ENCODE measurements at places on chromosomes 6 and 20.
A peak's percentile ranks its signal among the peaks of the same experiment; 100 is the strongest.

- H3K27ac ChIP-seq: no peak overlapping the region
- peaks cover 22% of the 10 kb centered on the region for H3K27me3 ChIP-seq
- H3K36me3 ChIP-seq: peaks cover 10% of the 10 kb centered on the region
- no peak for DNase-seq
- no peak overlapping the region for H3K4me3 ChIP-seq
These were observed 28.4 kb downstream of the HLA-C start for GRCh38 chr6:31243508-31243907.

DNA sequence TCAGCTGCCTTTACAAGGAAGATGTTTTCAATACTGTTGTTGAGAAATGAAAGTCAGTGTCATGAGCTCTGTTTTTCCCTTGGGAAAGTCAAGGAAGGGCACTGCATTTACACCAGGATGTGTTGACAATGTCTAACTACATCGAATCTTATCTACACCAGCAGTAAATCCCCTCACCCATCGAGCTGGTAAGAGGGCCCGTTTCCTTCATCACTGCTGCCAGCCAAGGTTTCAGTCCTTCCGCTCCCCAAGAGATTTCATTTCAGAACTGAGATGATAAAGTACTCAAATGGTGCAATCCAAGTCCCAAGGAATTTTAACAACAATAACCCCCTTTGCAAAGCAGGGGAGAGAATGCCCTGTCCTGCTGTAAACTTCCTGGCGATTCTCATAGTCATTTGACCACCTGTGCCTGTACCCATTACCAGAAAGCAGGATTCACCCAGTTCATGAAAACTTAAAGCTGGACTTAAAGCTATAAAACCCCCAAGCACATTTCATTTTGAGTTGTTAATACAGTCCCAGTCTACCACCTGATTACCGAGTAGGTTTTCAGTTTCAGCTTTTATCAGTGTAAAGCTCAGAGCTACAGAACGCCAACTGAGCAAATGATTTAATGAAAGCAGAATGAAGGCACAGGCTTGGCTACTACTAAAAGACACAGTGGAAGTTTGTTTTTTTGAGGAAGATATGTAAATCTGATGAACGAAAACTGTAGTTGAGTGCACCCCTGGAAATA is 122.5 kb upstream of the TAB2 start:
- no peaks in the 10 kb centered on the region for H3K27me3 ChIP-seq
- DNase-seq: no peak
- H3K4me3 ChIP-seq: no peak overlapping the region
- peaks cover 54% of the 10 kb centered on the region for H3K36me3 ChIP-seq
- H3K27ac ChIP-seq: no peak overlapping the region
- peaks cover 21% of the 10 kb centered on the region for H3K4me1 ChIP-seq

DNA sequence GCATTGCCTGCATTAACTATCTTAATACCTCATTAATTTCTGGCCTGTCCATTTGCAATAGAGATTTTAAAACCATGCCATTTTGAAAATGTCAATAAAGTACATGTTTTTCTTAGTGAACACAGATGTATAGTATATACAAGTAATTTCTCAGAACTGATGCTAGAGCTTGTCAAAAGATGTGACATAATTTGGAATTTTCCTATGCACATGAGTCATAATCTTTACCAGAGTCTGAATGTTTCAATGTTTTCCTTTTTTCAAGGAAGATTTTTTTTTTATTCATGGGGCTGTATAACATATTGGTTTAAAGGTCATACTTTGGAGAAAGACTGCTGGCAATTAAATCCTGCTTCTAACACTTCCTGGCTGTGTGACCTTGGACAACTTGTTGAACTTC is 1347.5 kb upstream of the ADGRB3 start:
- DNase-seq: no peak
- H3K27me3 ChIP-seq: no peaks in the 10 kb centered on the region
- H3K4me1 ChIP-seq: no peaks in the 10 kb centered on the region
- no peak overlapping the region for H3K27ac ChIP-seq

DNA sequence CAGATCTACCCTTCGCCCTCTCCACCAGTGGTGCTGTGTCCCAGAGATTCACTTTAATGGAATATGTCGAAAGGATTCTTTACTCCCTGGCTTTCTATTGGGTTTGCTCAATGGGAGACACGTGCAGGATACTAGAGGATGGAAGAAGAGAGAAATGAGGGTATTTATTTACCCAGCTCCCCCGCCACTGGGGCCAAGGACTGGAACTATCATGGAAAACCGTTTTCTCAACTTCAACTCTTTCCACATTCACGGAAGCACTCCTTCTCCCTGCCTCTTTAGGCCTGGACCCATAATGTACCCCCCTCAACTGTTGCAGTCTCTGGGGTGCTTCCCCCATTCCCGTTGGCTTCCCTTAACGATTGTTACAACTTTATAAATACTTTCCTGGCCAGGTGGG is 26.6 kb upstream of the RALY start:
- no peaks in the 10 kb centered on the region for H3K36me3 ChIP-seq
- H3K27me3 ChIP-seq: peaks cover 9% of the 10 kb centered on the region
- H3K4me1 ChIP-seq: no peaks in the 10 kb centered on the region
- no peak overlapping the region for H3K27ac ChIP-seq

- H3K27ac ChIP-seq: no peak overlapping the region
- H3K4me3 ChIP-seq: no peak overlapping the region
- peaks cover 59% of the 10 kb centered on the region for H3K4me1 ChIP-seq
- peaks cover 5% of the 10 kb centered on the region for H3K27me3 ChIP-seq
- DNase-seq: no peak
- H3K36me3 ChIP-seq: peaks cover 92% of the 10 kb centered on the region
These were observed 56.8 kb downstream of the SNX9 start for GRCh38 chr6:157879873-157880254.

GRCh38 chr20:33724439-33725094 is 4.5 kb upstream of the PXMP4 start:
- H3K4me1 ChIP-seq: peaks cover 3% of the 10 kb centered on the region
- H3K4me3 ChIP-seq: no peak overlapping the region
- H3K36me3 ChIP-seq: no peaks in the 10 kb centered on the region
- no peak overlapping the region for H3K27ac ChIP-seq

- no peaks in the 10 kb centered on the region for H3K4me1 ChIP-seq
- DNase-seq: no peak
- H3K4me3 ChIP-seq: no peak overlapping the region
- no peaks in the 10 kb centered on the region for H3K36me3 ChIP-seq
- H3K27me3 ChIP-seq: no peaks in the 10 kb centered on the region
- no peak overlapping the region for H3K27ac ChIP-seq
These were observed 13.9 kb upstream of the ADGRF5 start for GRCh38 chr6:46935687-46936086.

DNA sequence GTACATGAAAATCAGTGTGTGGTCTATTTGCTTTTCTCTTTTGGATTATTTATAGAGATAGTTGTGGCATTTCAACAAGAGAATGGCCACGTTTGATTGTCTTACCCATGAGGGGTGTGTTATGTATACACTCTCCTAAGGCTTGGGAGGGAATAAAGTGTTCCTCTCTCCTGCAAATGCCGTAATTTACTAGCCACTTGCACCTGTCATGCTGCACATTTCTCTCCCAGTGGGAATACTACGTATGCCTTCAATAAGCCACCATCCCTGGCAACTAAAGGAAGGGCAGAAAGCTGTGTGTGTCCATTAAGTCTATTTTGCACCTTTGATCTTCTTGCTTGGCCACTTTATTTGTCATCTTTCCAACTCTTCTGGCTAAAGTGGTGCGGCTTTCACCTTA is 541.2 kb downstream of the QKI start:
- H3K36me3 ChIP-seq: no peaks in the 10 kb centered on the region
- H3K27ac ChIP-seq: no peak overlapping the region
- no peak for DNase-seq
- H3K4me1 ChIP-seq: no peaks in the 10 kb centered on the region

GRCh38 chr6:65123521-65123920 is 583.5 kb downstream of the EYS start:
- no peak overlapping the region for H3K4me3 ChIP-seq
- DNase-seq: no peak
- no peaks in the 10 kb centered on the region for H3K27me3 ChIP-seq

DNA sequence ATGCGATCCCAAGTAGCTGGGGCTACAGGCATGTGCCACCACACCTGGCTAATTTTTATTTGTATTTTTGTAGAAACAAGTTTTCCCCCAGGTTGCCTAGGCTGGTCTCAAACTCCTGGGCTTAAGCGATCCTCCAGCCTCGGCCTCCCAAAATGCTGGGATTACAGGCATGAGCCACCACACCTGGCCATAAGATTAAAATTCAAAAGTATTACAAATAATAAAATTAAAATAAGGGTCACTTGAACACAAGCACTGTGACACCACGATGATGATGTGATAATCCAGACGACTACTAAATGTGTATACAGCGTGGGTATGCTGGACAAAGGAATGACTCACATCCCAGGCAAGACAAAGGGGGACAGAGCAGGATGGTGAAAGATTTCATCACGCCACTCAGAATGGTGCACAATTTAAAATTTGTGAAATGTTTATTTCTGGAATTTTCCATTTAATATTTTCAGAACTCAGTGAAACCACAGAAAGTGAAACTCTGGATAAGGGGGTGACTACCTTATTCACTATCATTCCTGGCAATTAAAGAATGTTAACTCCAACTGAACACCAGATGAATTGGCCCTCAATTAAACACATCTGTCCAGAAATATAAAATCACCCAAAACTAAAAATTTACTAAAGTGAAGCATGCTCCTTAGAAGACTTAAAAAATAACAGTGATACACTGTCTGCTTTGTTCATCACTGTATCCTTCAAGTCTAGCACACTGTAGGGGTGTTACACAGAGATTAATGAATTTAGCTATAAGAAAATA is 13.1 kb downstream of the B4GALT5 start:
- H3K27me3 ChIP-seq: no peaks in the 10 kb centered on the region
- no peak overlapping the region for H3K4me3 ChIP-seq
- DNase-seq: no peak
- H3K36me3 ChIP-seq: peaks cover 17% of the 10 kb centered on the region
- H3K4me1 ChIP-seq: peaks cover 57% of the 10 kb centered on the region

- no peak overlapping the region for H3K27ac ChIP-seq
- no peak for DNase-seq
- peaks cover 58% of the 10 kb centered on the region for H3K36me3 ChIP-seq
- no peaks in the 10 kb centered on the region for H3K27me3 ChIP-seq
- H3K4me1 ChIP-seq: peaks cover 31% of the 10 kb centered on the region
- no peak overlapping the region for H3K4me3 ChIP-seq
These were observed 58.1 kb downstream of the RPRD1B start for GRCh38 chr20:38091441-38092216.

DNA sequence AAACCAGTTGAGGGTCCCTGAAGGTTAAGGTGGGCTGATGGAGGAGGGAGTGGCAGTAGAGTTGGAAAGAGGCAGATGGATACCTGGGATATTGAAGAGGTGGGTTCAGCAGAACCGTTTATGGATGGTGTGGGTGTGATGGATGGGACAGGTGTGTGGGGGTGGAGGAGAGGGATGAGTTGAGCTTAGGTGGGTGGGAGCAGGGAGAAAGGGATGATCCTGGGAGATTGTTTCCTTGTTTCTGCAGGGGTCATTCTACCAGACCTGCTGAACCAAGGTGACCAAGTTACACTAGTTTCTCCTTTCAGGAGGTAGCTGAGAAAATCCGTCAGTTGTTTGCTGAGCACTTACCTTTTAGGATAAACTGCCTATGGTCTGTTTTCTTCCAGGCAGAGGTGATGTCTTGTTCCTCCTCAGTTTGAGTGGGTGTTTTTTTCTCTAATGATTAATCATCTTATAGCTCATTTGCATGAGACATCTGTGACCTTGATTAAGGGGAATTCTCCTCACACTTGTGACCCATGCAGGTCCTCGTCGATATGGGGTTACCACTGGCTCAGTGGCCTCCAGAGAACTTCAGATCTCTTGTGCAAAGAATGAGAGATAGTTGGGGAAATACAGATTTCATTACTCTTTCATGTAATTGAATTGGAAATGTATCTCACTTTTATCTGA is 53.0 kb downstream of the FARS2 start:
- H3K4me3 ChIP-seq: no peak overlapping the region
- H3K27me3 ChIP-seq: no peaks in the 10 kb centered on the region
- no peak overlapping the region for H3K27ac ChIP-seq
- peaks cover 7% of the 10 kb centered on the region for H3K4me1 ChIP-seq
- no peak for DNase-seq

DNA sequence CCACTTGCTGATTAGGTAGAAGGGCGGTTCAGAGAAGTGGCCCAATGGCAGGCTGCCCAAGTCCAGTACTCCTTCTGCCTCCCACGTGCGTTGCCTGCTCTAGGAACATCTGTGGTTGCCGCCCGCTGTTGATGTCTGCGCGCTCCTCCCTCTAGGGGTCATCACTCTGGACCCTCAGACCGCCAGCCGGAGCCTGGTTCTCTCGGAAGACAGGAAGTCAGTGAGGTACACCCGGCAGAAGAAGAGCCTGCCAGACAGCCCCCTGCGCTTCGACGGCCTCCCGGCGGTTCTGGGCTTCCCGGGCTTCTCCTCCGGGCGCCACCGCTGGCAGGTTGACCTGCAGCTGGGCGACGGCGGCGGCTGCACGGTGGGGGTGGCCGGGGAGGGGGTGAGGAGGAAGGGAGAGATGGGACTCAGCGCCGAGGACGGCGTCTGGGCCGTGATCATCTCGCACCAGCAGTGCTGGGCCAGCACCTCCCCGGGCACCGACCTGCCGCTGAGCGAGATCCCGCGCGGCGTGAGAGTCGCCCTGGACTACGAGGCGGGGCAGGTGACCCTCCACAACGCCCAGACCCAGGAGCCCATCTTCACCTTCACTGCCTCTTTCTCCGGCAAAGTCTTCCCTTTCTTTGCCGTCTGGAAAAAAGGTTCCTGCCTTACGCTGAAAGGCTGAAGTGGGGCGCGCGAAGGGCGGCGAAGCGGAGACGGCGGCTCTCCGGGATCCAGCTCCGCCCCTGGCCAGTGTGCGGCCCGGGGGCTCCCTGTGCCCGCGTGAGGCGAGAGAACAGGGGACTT is 8.5 kb downstream of the TRIM15 start:
- no peak overlapping the region for H3K27ac ChIP-seq
- DNase-seq: peak; percentile 8
- H3K4me1 ChIP-seq: peaks cover 26% of the 10 kb centered on the region
- H3K4me3 ChIP-seq: no peak overlapping the region
- H3K36me3 ChIP-seq: no peaks in the 10 kb centered on the region

DNA sequence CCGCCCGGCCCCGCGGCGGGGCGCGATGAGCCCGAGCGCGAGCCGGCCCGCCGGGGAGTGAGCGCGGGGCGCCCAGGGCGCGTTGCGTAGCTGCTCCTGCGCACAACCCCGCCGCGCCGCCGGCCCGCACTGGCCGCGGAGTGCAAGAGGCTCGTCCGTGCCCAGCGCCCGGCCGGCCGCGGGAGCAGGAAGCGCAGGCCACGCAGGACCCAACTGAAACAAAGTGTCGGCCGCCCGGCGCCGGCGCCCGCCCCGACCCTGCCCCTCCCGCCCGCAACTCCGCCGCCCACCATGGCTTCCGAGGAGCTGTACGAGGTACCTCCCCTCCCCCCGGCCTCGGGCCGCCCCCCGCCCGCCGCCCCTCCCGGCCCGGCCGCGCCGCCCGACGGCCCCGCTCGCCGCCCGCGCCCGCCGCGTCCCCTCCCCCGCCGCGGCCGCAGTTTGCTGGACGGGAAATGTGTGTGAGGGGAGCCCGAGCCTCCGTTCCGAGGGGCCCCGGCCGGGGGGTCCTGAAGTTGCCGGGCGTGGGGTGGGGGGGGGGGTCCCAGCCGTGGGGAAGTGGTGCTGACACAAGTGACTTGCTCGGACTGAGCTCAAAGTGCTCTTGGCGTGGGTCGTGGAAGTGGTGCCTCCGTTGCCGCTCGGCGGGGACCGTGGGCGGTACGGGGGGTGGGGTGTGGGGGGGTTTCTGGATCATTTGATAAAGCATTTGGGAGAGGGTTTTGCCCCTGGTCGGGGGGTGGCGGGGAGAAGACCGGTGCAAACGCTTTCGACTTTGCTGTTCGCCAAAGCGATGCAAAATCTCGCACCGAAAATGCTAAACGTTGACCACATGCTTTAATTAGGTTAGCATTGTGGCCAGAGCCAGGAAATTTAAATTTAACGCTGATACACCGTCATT is 539 bp downstream of the CDYL start:
- H3K4me3 ChIP-seq: peak overlapping the region; percentile 87
- H3K4me1 ChIP-seq: peaks cover 58% of the 10 kb centered on the region
- peaks cover 25% of the 10 kb centered on the region for H3K27me3 ChIP-seq
- peaks cover 15% of the 10 kb centered on the region for H3K36me3 ChIP-seq
- H3K27ac ChIP-seq: peak overlapping the region; percentile 82
